ENCODE measurements at places on chromosomes 1 and 21.
A peak's percentile ranks its signal among the peaks of the same experiment; 100 is the strongest.

GRCh38 chr21:44763451-44764318 is 37.9 kb downstream of the UBE2G2 start:
- DNase-seq: no peak

DNA sequence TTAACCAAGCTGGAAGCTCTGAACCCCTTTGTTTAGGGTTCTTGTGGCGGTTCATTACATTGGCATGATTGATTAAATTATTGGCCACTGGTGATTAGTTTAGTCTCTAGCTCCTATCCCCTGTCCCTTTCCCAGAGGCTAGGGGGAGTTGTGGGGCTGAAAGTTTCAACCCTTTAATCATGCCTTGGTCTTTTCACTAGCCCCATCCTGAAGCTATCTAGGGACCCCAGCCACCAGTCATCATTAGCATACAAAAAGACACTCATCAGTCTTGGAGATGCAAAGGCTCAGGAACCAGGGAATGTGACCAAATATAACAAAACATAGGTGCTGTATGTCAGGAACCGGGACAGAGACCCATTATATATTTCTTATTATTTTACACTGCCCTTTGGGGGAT is 34.7 kb upstream of the SNX27 start:
- no peak for DNase-seq

- DNase-seq: no peak
Observed at GRCh38 chr1:30329263-30329753, 394.1 kb downstream of the MATN1 start.

DNA sequence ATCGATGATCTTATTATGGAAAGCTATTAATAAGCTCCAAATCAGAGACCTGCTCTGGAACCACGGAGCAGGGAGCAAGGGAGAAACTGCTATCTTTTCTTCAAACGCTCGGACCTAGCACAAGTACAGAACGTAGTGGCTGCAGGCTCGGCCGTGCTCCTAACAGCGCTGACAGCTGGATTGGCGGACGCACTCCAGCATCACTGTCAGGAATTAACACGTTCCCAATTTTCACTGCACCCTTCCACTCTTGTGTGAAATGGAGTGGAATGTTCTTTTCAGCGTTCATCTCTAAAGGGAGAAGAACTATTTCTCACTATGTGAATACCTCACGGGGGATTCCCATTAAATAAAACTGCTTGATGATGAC is 106.9 kb downstream of the ZNF281 start:
- no peak for DNase-seq

DNA sequence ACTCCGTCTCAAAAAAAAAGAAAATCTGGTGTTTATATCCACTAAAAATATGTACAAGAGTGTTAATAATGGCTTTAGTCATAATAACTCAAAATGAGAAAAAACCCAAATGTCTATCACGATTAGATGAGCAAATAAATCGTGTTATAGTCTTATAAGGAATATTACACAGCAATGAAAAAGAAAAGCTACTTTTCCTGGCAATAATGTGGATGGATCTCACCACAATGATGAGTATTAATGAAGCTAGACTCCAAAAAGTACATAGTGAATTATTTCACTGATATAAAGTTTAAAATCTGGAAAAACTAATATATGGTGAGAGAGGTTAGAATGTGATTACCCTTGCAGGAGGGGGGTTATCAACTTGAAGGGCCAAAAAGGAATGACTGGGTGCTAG is 9.7 kb downstream of the CD244 start:
- no peak for DNase-seq

DNA sequence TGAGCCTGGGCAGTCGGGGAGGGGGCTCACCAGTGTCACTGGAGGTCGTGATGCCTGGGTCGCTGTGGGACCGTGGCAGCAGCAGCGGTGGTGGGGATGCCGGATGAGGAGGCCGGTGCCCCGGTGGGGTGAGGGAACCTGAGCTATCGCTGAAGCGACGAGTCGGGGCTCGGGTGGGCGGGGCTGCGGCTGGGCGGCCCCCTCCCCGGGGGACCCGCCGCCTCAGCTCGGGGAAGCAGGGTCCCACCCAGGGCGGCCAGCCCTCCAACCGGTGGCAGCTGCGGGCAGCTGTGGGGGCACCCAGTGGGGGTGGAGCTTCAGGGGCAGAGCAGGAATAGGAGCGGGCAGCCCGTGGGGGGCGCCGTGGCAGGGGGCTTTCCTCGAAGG is 5.0 kb downstream of the ENTREP3 start:
- DNase-seq: no peak

DNA sequence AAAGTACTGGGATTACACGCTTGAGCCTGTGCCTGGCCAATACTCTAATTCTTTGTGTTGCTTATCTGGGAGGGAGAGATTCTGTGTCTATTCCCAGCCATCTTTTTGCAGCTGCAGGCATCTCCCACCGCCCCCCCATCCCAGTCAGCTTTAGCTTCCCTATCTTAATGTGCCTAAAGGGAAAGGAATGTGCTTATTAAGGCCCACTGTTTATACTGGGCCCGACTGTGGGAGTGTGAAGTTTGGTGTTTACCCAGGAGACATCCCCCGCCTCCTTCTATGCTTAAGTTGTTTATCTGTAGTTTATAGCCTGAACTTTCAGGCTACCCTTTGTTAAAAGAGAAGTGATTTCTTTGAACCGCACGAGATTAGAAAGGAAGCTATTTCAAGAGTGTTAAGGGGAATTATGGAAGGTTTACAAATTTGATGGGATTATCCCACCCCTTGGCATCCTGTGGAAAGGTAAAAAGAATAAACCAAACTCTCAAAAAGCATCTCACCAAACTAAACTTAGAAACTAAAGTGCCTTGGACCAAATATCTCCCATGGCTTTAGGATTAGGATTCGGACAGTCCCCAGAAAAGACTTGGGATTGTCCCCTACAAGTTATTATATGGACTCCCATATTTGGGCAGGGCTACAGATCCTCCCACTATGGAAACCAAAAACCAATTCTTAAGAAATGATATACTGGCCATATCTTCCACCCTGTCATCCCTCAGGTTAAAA is 25.5 kb upstream of the ZNF496 start:
- no peak for DNase-seq

DNA sequence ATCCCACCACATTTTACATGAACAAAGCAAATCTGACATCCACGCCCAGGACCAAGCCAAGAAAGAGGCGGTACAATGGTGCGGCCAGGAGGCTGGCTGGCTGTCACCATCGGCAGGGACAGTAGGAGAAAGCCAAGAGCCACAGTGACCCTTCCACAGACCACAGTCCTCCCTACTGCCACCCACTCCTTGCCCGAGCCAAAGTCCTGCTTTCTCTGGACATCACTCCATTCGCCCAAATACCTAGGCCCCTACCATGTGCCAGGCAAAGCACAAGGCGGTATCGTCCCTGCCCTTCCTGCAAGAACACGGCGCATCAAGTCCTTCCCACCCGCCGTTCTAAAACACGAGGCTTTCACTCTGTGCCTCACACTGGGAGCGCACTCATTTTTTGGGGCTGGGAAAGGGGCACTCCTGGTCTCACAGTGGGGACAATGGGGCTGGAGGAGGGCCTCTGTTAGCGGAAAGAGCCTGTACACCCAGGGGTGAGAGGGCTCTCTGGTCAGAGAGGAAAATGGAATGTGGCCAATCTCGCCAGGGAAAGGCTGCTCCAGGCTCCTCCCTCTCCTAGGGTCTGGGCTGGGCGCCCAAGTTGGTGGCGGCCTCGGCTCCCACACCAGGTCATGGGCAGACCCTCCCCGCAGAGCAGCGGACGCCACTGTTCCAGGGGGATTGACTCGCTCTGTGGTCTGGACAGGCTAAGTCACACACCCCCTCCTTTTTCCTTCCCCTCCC is 26.5 kb downstream of the SSBP3 start:
- DNase-seq: no peak

DNA sequence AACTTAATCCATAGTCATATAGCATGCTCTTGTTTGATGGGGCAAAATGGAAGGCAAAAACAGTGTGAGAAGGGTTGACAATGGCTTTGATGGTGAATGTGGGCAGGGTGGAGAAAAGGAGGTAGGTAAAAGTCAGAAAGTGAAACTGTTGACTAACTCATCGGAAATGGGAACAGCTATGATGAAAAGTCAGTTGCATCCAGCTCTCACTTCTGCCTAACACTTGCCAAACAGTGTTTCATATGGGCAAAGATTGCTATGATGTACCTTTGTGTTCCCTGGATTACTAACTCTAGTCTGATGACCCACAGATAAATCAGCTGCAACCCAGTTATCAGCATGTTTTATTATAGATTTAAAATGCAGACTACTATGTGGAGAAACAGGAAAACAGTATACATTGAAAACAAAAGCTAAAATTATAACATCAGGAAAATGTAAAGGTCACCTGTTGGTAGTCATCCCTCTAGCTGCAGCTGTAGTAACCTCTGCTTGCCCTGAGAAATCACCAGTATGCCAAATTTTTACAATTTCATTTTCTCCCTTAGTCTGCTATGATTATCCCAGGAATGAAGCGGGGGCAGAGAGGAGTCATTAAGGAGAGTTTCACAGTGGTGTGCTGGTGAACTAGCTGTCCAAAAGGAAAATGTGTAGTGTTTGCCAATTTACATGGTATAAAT is 11.7 kb downstream of the TNFSF18 start:
- no peak for DNase-seq

- no peak for DNase-seq
Observed at GRCh38 chr1:197559244-197559643, 216.0 kb downstream of the DENND1B start.

DNA sequence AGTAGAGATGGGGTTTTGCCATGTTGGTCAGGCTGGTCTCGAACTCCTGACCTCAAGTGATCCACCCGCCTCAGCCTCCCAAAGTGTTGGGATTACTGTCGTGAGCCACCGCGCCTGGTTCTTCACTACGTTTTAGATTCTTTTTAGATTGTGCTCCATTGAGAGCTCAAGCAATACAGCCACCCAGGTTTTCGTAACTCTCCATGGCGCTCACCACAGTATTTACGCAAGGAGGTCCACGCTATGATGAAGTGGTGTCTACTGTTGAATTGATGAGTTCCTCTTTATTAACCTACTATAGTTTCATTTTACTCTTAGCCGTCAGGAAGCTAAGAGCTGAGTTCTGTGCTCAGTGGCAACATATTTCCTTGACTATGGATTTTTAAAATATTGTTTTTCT is 1.8 kb upstream of the KIF1B start:
- no peak for DNase-seq

DNA sequence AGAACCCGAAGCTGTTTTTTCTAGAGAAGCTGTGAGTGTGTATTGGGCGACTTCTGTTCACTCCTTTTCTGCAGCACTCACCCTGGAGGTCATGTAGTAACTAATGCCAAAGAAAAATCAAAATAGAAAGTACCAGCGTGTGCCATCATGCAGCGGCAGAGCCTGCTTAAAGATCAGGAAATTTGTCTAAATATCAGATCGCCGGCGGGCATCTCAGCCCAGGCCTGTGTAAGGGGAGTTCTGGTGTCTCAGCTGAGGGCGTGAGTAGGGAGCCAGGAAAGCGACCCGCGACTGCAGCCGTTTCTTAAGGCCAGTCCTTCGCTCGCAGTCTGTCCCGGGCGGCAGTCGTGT is 768 bp downstream of the EDARADD start:
- peak; percentile 7 for DNase-seq

DNA sequence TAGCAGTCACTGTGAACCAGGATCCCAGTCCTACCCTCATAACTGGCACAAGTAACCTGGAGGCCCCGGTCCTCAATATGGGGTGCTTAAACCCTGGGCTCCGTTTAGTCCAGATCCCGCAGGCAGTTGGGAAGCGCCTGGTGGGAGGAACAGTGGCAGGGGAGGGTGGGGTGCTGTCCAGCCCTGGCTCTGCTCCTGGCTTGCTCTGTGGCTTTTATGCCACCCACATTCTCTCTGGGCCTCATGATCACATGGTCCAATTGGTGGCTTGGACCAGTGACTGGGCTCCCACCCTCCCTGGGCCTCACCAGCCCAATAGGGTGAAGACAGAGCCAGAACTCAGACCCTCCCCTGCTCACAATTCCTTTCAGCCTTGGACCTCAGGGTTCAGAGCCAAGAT is 2.9 kb downstream of the CD164L2 start:
- no peak for DNase-seq

DNA sequence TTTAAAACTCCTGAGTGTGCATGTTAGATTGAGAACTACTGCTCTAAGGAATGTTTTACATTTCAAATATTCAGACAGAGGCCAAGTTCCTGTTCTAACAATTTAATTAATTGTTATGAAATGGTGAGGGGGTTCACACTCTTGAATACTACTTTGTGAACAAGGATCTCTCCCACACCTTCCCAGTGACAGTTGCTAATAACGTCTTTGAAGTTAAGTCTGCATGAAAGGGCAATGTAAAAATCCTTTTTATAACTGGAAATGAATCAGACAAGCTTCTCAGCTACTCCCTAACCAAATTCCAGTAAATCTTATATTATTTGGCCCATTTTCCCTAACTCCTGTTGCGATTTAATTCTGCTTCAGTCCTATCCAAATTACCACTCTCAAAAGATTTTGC is 828.5 kb upstream of the ADAMTS5 start:
- no peak for DNase-seq

- no peak for DNase-seq
Observed at GRCh38 chr1:68279846-68280245, 47.5 kb upstream of the WLS start.

- DNase-seq: no peak
Observed at GRCh38 chr1:54273795-54274163, 73.8 kb downstream of the MRPL37 start.

DNA sequence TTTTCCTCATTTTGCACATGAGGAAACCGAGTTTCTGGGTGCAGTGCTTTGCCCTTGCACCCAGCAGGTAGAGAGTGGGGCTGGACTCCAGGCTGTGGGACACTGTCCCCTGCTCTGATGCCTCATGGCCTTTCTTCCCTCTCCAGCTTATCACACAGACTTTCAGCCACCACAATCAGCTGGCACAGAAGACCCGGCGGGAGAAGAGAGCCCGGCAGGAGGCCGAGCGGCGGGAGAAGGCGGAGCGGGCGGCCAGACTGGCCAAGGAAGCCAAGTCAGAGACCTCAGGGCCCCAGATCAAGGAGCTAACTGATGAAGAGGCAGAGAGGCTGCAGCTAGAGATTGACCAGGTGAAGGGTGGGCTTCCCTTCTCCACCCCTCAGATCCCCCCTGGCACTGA is 19.0 kb downstream of the KDF1 start:
- no peak for DNase-seq

- DNase-seq: no peak
Observed at GRCh38 chr1:35575416-35575958, 2.4 kb downstream of the TFAP2E start.

DNA sequence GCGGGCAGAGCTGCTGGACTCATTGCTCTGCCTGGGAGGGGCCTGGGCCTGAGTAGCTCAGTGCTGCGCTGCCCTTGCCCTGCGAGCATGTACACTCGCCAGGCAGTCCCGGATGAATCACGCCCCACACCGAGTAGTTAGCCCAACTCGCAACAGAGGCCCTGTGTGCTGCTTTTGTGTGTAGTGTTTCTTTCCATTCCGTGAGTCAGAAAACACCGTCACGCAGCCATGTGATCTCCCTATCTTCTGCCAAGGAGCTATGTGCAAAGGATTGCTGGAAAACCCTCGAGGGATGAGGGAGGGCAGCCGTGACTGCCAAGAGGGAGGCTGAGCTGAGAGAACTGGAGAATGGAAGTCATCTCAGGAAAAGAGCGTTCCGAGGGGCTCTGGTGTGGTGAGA is 37.3 kb downstream of the NENF start:
- no peak for DNase-seq

GRCh38 chr21:38639571-38640354 is 141.5 kb upstream of the ERG start:
- DNase-seq: no peak

- no peak for DNase-seq
Observed at GRCh38 chr1:24018611-24019580, 38.8 kb upstream of the SRSF10 start.
